ENCODE measurements at places on chromosomes 2 and 18.

DNA sequence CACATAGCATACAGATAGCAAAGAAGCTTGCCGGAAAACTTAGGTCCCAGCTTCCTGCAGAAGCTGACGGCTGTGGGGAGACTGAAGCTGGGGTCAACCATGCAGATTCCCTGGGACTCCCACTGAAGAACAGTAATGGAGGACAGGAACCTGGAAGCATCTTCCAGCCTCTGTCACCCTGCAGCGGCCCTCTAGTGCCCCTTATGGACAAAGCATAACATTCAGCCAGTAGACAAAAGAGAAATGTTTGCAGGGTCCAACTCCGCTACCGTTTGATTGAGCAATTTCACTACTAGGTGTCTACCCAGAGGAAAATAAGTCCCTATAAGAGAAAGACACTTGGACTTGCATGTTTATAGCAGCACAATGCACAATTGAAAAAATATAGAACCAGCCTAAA is 460.6 kb downstream of the CNTNAP5 start:
- DNase-seq: no peak

- DNase-seq: no peak
Observed at GRCh38 chr18:3468833-3469232, 18.9 kb downstream of the TGIF1 start.

DNA sequence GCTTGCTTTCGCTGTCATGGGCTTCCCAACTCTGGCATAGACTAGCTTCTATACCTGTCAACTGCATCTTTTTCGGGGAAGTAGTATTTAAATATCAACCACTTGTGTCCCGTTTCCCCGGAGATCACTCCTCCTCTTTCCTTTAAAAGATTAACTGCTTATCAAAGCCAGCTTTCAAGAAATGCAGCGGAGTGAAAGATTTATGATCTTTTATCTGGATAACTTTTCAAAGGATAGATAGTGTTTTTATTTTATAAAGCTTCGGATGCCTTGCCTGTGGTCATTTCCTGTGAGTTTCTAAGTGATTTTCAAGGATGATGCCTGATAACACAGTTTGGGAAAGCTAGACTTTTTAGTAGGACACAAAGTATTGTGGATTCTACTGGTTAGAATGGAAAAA is 2.9 kb upstream of the IGFBP5 start:
- no peak for DNase-seq

GRCh38 chr2:223532161-223532560 is 70.0 kb downstream of the SCG2 start:
- DNase-seq: no peak

GRCh38 chr18:11946756-11947155 is 34.6 kb upstream of the IMPA2 start:
- no peak for DNase-seq

Data from T follicular helper cell (primary cell).